Skeletal muscle cell (primary cell): ENCODE measurements at places on chromosomes 6 and 20.

DNA sequence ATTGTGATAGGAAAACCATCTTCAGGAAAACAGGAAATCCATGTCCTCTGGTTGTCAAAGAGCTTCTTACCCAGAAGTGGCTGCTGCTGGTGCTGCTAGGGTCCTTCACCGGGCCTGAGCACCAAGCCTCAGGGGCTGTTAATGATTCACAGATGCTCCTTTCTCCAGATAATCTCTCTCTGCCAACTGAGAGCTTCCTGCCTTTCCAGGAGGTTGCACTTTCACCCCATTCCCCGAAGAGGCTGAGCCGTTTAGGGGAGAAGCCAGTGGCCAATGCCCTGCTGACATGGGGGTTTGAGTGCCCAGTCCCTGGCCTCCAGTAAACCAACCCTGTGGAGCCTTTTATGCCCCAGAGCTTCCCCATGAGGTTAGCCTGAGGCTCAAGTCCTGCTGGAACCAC, 122.4 kb downstream of the CBLN4 start:
- no peak for DNase-seq

GRCh38 chr6:145331066-145331465, 404.3 kb downstream of the EPM2A start:
- no peak for DNase-seq

DNA sequence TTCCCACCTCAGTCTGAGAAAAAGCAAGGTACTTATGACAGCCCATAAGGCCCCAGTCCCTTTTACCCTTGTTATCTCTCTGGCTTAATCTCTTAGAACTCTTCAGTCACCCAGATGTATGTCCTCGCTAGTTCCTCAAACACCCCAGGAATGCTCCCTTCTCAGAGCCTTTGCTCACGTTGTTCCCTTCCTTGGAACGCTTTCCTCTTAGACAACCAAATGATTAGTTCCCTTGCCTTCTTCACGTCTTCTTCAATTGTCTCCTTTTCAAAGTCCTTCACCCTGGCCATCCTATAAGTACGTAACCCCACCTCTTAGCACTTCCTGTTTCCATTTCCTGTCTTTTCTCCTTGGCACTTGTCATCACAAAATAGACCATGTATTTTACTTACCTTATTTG, 1.1 kb upstream of the APOBEC2 start:
- no peak for DNase-seq

DNA sequence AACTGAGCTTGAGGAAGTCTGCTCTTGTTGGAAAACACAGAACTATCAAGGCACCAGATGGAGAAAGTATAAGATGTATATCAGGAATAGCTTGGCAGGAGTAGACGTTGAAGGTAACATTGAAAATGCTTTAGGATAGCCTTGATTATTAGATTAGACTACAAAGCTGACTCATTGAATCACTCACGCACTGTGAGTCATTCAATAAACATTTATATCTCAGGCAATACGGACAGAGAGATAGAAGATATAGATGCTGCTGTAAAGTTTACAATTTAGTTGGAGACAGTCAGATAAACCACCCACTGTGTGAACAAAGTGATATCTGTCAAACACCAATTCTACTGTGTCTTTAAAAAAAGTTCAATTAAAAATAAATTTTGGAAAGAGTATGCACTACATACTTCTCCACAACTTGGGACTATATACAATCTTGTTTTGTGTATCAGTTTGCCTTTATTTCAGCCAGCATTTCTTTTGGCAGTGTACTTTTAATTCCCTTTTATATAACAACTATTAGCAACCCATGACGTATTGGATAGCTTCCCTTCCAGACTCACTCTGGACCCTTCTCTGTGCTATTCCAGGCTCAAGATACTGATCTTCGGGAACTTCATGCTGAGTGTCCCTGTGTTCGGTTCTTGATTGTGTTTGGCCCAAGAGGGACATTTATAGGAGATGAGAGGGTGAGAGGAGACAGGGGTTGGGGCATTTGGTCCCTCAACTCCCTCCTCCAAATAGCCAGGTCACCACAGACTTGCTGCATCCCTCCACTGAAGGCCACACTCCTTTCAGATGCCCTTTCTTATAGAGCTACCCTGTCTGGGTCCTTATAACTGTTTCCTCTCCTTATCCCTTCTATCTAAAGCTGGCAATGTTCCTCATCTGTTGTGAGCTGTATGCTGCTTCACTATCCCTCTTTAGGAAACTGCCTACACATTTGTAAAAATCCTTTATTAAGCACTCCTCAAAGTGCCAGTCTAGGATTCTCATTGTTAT, 176.6 kb upstream of the PTPRK start:
- DNase-seq, result peak; percentile 30

- no peak for DNase-seq
These were observed 82.1 kb downstream of the ASXL1 start for GRCh38 chr20:32440069-32440757.

DNA sequence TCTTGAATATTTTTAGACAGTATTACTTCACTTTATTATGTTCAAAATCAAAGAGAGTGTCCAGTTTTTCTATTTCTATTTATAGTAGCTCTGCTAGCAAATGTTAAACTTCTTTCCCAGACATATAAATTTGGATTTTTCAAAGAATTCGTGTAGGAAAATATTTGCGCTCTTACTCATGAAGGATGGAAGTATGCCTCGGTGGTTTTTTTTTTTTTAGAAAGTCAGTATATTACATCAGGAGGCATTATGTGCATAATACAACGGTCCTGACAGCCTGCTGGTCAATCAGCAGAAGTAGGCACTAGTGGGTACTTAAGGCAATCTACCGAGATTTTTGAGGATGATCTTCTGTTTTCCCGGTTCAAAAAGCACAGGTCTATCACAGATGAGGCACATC, 249.3 kb downstream of the TBX18 start:
- DNase-seq, result no peak

- DNase-seq, result no peak
These were observed 58.0 kb downstream of the TBXT start for GRCh38 chr6:166109608-166110007.

GRCh38 chr20:48177058-48177457, 391.8 kb upstream of the SULF2 start:
- no peak for DNase-seq
